ENCODE measurements at places on chromosomes 4 and X.

DNA sequence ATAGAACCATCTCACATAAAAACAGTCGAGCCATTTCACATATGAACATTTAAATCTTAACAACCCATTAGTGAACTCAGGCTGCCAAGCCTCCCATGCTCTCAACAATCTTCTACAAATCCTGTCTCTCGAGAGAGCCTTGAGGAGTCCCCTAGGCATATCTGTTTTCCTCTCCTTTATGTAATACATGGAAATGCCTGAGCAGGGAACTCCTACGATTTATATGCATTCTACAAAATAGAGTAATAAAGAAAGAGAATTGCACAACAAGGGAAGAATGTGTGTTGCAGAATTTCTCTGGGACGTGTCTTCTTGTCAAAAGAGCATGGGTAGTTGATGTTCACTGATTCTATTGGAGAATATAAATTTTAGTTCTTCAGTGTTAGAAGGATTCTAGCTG, 101.8 kb upstream of the VCX2 start:
- no peak for DNase-seq

GRCh38 chr4:61210186-61210939, 10.2 kb downstream of the ADGRL3 start:
- DNase-seq: no peak

- DNase-seq: no peak
These were observed 1509.6 kb downstream of the ADGRL3 start for GRCh38 chr4:62709618-62710252.

DNA sequence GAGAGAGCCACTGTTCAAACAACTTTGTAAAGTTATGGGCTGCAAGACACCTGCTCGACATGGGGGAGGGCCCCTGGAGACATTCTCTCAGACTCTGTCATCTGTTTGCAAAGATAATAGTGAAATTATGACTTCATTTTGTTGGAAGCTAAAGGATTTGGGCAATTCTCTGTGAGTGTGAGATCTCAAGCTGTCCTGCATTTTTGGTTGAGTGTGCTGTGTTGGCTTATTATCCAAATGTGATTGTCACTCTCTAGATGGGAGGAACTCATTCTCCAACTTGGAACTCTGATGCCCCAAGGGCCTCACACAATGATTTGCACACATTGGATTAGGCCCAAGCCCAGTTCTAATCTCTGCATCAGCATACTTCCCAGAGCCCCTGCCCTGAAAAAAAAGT, 63.7 kb downstream of the STK32B start:
- DNase-seq: no peak

DNA sequence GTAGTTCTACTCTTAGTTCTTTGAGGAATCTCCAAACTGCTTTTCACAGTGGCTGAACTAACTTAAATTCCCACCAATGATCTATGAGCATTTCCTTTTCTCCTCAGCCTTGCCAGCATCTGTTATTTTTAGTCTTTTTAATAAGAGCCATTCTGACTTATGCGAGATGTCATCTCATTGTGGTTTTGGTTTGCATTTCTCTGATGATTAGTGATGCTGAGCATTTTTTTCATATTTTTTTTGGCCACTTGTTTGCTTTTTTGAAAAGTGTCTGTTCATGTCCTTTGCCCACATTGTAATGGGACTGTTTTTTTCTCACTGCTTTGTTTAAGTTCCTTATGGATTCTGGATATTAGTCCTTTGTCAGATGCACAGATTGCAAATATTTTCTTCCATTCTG, 21.5 kb upstream of the PHKA1 start:
- no peak for DNase-seq

- DNase-seq: no peak
These were observed 26.5 kb downstream of the OTUD6A start for GRCh38 chrX:70088751-70089150.

GRCh38 chrX:126982158-126982557, 162.6 kb downstream of the PRR32 start:
- no peak for DNase-seq

DNA sequence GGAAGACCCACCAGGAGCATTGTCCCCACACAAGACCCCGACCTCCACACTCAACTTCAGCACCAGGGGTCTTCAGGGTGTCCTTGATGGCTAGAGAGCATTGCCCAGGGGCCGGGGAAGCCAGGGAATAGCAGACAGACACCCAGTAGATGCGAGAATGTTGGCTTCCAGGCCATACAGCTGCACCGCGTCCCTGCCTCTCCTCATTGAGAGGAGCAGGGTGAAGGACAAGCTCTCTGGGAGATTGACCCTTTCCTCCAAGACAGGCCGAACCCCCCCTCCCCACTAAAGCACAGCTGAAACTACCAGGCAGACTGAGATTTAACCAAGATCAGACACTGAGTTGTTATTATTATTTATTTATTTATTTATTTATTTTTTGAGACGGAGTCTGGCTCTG, 42.6 kb upstream of the SLC25A4 start:
- no peak for DNase-seq

GRCh38 chrX:40772290-40772689, 36.9 kb upstream of the MED14 start:
- DNase-seq: no peak

DNA sequence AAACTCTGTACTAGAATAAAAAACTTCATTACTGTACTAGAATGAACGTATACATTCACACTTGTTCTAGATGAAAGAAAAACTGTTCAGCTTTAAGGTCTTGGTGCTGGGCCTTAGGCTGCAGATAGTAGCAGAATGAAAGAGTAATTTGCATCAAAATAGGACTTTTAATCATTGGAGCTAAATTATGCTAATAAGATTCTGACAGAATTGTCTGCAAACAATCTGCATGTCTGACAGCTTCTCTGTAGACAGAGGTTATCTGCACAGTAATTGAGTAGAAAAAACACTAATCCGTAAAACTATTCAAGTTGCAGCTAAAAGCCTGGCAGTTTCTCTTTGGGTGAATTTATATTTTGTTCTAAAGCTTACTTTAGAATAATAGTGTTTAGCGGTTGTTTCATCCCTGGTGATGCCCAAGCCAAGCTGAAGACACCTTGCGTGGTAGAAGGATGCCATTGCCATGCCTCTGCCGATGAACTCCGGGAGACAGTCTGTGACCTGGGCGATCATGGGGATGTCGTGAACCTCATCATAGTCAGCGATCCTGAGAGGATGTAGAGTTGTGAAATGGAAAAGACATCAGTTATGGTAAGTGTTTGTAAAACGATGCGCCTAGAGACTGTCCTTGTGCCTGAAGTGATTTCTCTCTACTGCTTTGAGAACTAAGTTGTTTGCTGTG, 25.3 kb downstream of the LRP2BP start:
- no peak for DNase-seq

DNA sequence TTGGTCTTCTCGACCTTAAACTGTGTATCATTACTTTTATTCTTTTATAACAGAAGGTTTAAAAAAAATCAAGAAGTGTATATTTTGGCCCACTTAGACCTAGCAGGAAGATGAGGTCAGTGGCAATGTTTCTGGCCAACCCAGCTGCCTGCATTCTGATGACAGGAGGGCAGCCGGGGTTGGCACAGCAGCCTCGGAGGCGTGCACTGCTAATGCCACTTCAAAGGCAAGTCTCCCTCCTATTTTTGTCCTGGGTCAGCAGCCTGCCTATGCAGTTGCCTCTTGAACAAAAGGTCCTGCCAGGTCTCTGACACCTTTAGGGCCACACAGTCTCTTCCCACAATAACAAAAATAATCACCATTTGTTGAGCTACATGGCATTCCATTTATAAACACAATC, 89.4 kb upstream of the MYOZ2 start:
- no peak for DNase-seq

GRCh38 chr4:156615066-156615531, 356.5 kb downstream of the PDGFC start:
- no peak for DNase-seq

GRCh38 chr4:128782875-128783614, 26.5 kb upstream of the JADE1 start:
- DNase-seq: no peak

DNA sequence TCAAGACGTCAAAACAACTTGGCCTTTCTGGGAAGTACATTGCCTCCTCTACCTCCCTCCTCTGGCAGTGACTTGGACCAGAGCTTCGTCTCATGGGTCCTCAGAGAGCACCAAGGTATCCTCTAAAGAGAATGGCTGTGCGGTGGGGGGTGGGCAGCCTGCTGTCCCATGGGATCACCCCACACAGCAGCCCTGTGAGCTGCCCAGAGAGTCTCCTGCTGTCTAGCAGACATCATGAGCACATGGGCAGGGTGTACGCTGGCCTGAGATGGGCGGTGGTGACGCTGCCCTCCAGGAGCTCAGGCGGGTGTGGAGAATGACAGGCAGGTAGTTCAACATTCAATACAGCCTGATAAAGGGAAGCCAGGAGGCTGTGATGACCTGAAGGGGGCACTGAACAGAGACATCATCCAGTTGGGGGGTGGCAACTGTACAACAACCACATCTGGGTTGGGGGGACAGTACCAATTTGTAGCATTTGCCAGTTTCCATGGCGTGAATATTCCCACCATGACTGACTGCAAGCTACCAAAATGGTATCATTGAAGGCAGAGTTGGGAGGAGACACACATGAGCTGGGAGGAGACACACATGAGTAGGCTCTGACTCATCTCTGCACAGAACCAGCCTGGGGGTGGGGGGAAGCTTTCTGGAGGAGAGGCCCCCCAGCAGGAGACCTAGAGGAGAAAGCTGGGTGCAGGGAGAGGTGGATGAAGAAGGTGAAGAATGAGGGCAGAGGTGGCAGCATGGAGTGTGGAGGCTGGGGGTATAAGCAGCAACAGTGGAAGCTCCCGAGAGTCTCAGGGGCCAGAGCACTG, 35.9 kb downstream of the C4orf50 start:
- no peak for DNase-seq

- no peak for DNase-seq
These were observed 7.2 kb upstream of the IL13RA1 start for GRCh38 chrX:118720058-118720707.
